Hippocampal formation (tissue), 2 donors: ENCODE measurements at places on chromosomes 6 and 20.

DNA sequence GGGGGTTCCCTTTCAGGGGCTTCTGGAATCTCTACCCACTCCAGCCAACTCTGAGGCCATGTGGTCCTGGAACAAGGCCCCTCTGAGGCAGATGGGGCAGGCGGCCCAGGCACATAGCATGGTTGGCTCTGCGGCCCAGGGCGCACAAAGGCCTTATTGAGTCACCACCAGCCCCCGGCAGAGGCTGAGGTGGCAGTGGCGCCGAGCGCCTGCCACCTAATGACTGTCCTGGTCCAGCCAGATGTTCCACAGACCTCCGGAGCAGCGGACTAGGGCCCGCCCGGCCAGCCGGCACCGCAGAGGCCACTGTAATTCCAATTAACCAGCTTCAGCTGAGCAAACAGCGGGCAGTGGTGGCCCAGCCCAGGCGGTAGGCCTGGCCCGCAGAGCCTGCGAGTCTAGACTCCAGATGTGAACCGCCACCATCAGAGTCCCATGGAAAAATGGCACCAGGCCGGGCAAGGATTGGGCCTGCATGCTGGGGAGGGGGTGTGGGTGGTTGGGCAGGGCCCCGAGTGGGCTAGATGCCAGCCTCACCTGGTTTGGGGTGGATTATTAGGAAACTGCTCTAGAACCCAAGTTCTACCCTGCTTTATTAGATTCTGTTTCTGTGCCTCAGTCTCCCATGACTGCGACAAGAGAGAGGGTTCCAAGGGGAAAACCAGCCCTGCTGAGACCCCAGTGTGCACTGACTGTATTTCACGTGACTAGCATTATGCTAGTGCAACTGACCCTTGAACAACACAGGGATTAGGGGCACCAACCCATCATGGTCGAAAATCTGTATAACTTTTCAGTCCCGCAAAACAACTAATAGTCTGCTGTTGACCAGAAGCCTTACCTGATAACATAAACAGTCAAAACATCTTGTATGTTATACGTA lies 34.1 kb upstream of the ID1 start:
- peak; percentile 86 for DNase-seq

GRCh38 chr6:122052346-122052900 lies 347.0 kb upstream of the HSF2 start:
- no peak for DNase-seq

- DNase-seq: no peak
Measured at GRCh38 chr6:3612341-3613041, 139.0 kb downstream of the PXDC1 start.

- peak; percentile 52 for DNase-seq
Measured at GRCh38 chr20:63955281-63955826, 862 bp downstream of the UCKL1 start.

GRCh38 chr6:169109411-169110220 lies 144.0 kb downstream of the THBS2 start:
- DNase-seq: no peak

- DNase-seq: no peak
Measured at GRCh38 chr6:24882835-24883555, 52.8 kb downstream of the RIPOR2 start.

DNA sequence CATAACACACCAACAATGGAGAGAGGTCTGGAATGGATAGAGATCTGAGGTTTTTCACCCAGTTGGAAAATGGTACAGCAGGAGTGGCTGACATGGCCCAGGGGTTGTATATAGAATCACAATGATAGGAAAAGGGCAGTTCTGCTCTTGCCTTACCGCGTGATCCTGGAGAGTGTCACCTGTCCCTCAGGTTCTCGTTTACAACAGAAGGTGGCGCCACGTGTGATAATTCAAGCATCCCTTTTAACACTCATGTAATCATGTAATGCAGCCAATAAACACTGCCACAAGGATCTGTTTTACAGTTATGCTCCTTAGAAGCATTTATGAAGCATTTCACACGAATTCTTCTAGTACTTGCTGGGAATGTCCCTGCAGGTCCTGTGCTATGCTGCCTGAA lies 12.9 kb upstream of the WFDC2 start:
- DNase-seq: no peak
